ENCODE measurements at places on chromosomes 7 and 10. TPM values are rescaled to one million over a fixed set of nuclear protein-coding genes. Genes with fewer than 3 reads are reported as not detected.
A peak's percentile ranks its signal among the peaks of the same experiment; 100 is the strongest.

- DNase-seq = no peak
Measured at GRCh38 chr10:28676326-28676967, 874 bp upstream of the BAMBI start.

DNA sequence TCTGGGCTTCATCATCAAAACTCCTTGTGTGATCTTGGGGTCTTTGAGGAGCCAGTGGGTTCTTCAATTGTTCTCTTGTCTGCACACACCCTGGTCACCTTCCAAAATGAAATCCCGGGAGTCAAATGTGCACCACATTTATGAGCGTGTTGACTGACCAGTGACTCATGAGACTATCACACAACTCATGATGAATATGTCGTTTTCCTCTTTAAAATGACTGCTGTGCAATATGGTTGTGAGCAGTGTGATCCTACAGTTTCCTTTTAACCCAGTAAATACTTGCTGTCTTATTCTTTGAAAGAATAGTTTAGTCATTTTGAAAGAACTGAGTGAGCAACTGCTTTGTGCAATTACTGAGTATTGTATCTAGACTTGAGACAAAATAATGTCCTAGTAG, 149.2 kb downstream of the DYNC1I1 start:
- no peak for DNase-seq

DNA sequence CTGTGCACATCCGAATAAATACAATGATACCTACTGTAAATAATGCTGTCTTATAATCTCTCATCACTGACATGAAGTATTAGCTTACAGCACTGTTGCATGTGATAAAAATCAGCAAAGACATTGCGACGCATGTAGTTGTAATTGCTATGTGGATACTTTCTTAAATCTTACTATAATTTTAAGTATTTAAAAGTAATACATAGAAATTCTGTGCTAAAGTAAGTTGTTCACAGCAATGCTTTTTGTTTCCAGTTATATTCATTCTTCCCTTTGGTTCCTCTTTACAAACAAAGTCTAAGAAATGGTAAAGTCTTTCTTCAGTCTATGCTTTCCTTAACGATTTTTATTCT, 113.7 kb upstream of the DGKB start:
- no peak for DNase-seq

- DNase-seq = no peak
Measured at GRCh38 chr10:12465385-12466136, 116.2 kb downstream of the CAMK1D start.

DNA sequence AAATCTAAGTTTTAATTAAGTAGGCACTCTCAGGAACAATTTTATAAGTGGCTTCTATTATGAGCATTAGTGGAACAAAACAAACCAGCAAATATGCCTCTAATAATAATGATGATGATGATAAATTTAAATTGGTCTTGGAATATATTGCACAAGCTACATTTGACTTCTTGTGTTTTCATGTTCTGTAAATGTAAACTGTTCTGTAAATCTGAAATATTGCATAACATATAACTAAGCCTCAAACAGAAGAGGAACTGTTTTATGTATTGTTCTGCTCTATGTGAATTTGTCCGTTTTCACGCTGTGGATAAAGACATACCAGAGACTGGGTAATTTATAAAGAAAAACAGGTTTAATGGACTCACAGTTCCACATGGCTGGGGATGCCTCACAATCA, 625.2 kb upstream of the CELF2 start:
- DNase-seq = no peak

- no peak for DNase-seq
Measured at GRCh38 chr10:122113945-122114747, 125.2 kb downstream of the TACC2 start.

GRCh38 chr7:66099551-66100407, 14.9 kb upstream of the CRCP start:
- DNase-seq = no peak

GRCh38 chr7:2143981-2144595, 88.7 kb downstream of the MAD1L1 start:
- no peak for DNase-seq

GRCh38 chr10:74189999-74190421, 39.0 kb downstream of the ADK start:
- no peak for DNase-seq

DNA sequence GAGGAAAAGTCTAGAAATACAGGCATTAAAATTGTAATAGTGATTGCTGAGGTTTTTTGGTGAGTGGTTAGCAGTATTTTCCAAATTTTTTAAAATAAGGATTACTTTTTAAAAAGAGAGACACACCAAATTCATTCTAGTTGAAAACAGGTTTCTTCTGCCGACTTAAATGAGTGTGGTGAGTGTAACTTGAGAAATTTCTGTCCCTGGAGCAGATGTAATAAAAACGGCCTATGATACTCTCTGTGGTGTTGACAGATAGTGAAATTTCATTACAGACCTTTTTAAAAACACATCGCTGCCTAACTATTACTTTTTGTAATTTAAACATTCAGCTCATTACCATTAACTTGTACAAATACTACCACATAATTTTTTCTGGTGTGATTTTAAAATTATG, 90.1 kb downstream of the CYP51A1 start:
- no peak for DNase-seq

- DNase-seq = no peak
Measured at GRCh38 chr7:99146979-99147378, 3.1 kb upstream of the SMURF1 start.

DNA sequence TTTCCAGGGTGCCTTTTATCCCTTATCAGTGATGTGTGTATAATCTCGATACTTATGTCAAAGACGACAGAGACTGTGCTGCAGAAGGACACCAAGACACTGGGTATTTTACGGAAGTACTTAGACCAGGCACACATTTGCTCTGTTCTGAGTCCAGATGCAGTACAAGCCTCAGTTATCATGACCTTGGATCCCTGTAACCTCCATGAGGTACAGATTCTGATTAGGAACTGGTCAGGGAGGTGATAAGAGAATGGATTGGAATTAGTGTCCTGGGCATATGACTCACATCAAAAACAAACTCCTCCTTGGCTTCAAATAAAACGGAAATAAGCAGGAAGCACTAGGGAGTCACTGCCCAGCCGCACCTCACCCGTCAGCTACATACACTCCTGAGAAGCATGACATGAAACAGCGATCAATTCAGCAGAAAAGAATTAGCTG, 146.5 kb downstream of the SFMBT2 start:
- no peak for DNase-seq

GRCh38 chr10:23694446-23694920, 255.6 kb downstream of the OTUD1 start:
- DNase-seq = peak; percentile 58

- no peak for DNase-seq
Measured at GRCh38 chr10:80259405-80259871, 30.0 kb downstream of the MAT1A start.

- no peak for DNase-seq
Measured at GRCh38 chr10:6786579-6787031, 206.5 kb upstream of the PRKCQ start.

DNA sequence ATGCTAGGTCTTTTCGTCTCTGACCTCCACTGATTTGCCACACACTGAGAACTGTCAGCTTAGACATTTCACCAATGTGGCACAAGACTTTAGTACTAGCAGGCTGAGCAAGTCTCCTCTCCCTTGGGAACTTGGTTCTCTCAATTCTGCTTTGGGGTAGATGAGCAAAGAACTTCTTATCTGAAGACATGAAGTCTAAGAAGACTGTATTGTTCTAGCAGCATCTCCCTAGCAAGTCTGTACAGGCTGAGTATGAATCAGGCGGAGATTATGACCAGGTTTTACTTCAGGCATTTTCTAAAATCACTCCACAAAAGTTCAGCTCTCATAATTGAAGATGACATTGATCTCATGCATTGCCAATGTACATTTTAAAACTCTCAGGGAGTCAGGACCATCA, 23.8 kb upstream of the STN1 start:
- no peak for DNase-seq

- DNase-seq = peak; percentile 91
Measured at GRCh38 chr10:73647211-73647874, 6.1 kb upstream of the MYOZ1 start.

DNA sequence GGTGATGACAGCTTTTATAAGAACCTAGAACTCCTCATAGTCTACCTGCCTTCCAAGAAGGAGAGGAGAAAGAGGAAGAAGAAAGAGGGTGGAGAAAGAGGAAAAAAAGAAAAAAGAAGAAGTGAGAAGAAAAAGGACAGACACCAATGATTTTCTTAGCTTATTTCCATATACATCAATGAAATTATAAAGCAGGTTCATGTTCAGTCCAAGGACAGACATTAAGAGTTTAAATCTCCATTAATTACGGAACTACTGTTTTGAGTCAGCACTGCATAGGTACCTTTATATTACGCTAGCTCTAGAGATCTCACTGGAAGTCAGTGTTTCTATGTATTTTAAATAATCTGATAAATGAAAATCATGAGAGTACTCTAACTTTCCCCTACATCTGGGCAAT, 309.0 kb upstream of the HGF start:
- no peak for DNase-seq

- DNase-seq = peak; percentile 64
Measured at GRCh38 chr10:133159611-133159949, 439 bp upstream of the KNDC1 start.

GRCh38 chr7:89549768-89550167, 604.5 kb upstream of the STEAP1 start:
- DNase-seq = no peak

DNA sequence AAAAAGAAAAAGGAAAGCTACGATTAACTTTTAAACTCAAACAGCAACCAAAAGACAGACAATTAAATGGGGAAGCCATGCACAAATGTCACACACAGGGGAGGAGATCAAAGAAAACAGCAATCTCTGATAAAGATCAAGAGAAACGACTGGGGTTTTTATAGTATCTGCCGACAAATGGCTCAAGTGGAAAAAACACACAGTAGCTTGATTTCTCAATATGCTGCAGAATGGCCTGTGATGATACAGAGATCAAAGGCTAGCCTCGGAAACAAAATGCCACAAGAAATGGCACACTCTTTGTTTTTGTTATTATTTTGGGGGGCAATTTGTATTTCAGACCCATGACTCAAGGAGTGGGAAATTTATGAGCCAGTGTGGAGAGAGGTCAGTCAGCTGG, 126.1 kb downstream of the TEX36 start:
- DNase-seq = no peak

DNA sequence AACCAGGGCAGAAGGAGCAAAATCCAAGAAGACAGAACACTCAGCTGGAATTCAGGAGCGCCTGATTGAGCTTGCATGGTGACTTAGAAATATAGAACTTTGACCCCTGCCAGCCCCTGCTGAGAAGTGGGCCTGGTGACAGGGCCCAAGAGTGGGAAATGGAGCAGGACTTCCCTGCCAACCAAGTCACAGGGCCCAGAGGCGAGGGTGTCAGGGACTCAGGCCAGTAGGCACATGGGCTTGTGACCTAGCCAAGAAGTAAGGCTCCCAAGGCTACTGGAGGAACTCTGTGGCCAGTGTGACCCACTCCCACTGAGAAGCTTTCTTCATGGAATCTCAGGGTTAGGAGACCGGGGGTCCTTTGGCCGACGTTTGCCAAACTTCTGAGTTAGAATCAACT, 31.9 kb downstream of the LRRC20 start:
- DNase-seq = no peak

DNA sequence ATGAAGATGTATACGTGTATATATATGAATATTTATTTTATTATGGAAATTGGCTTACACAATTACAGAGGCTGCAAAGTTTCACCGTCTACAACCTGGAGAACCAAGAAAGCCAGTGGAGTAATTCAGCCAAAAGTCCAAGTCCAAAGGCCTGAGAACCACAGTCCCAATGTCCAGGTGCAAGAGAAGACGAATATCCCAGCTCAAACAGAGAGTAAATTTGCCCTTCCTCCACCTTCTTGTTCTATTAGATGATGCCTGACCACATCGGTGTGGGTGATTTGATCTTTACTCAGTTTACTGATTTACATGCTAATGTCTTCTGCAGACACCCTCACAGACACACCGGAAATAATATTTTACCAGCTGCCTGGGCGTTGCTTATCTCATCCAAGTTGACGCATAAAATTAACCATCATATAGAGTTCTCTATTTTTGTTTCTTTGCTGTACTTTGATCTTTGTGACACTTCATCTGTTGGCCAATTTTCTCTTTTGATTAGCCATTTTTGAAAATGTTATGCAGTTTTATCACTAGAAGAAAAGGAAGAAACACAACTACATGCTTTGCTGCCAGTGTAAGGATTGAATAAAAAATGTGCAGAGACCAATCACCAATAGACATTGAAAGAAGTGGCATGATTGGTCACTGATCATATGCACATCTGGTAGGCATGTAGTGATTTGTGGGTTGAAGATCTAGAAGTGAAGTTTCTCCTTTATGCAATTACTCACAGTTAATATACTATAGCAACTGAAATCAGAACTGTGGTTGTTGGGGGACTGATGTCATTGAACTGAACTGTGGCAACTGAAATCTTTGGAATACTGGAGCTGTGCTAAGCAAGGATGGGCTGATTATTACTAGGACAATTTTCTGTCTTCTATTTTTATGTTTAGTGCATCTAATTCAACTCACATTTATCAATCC, 68.5 kb downstream of the EPDR1 start:
- DNase-seq = no peak

GRCh38 chr7:35314354-35314753, 60.5 kb upstream of the TBX20 start:
- no peak for DNase-seq

DNA sequence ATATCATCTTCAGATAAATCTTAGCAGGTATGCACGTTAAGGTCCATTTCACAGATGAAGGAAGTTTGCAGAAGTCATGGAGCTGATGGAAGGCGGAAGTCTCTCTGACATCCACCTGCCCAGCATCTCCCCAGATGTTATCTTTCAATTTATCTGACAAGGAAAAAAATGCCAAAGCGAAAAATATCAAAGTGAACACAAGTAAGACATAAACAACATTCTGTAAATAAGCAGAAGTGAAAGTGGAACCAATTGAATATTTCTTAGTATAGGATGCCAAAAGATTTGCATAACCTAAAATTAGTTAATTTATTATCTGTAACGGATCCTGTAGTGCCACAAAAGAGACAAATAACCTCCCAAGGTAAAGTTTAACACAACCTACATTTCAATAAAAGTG, 73.6 kb upstream of the NEBL start:
- DNase-seq = no peak

- DNase-seq = no peak
Measured at GRCh38 chr10:77496941-77497420, 140.6 kb downstream of the KCNMA1 start.

- DNase-seq = no peak
Measured at GRCh38 chr10:11058965-11059364, 41.3 kb downstream of the CELF2 start.

DNA sequence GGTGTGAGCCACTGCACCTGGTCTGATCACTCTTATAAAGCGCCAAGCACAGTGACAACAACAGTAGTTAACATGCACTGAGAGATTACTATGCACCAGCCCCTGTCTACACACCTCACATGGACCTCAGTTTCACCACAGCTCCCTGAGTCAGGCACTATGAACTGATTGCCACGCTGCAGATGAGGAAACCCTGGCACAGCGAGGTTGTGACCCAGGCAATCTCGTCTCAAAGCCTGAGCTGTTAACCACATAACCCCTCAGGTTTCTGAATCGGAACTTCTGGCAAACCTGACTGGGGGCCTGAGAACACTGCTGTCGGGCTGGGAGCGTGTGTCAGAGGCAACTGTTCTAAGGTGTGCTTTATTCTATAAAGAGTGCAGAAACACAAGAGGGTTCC, 150.8 kb downstream of the RNF216 start:
- DNase-seq = no peak

The TRUB1 gene
- total RNA-seq = 9.8 TPM

The PDZD7 gene
- 0.83 TPM for total RNA-seq

The OR2A12 gene
- total RNA-seq = not detected

The COL13A1 gene
- total RNA-seq = 0.48 TPM

The INSYN2A gene
- 0.14 TPM for total RNA-seq

The NUTM2A gene
- total RNA-seq = 0.46 TPM

The HYAL4 gene
- not detected for total RNA-seq

The PLCE1 gene
- total RNA-seq = 2.5 TPM
